ENCODE measurements at places on chromosomes 5 and 9.

DNA sequence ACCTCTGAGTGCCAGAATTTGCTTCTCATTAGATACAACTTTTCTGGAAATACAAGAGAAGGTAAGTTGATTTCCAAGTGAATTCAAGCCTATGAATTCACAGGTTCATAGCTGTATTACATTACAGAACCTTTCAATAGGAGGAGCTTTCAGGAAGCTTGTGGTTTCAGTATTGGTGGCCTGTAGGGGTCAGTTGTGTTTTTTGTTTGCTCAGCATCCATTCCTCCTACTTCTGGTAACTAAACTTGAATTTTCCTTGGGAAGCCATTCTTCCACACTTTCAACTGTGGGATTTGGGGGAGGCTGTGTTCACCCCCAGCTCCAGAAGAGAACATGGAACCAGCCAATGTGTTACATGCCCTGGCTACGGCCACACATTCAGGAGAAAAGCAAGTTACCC is 5.6 kb upstream of the CYSTM1 start:
- DNase-seq: no peak

DNA sequence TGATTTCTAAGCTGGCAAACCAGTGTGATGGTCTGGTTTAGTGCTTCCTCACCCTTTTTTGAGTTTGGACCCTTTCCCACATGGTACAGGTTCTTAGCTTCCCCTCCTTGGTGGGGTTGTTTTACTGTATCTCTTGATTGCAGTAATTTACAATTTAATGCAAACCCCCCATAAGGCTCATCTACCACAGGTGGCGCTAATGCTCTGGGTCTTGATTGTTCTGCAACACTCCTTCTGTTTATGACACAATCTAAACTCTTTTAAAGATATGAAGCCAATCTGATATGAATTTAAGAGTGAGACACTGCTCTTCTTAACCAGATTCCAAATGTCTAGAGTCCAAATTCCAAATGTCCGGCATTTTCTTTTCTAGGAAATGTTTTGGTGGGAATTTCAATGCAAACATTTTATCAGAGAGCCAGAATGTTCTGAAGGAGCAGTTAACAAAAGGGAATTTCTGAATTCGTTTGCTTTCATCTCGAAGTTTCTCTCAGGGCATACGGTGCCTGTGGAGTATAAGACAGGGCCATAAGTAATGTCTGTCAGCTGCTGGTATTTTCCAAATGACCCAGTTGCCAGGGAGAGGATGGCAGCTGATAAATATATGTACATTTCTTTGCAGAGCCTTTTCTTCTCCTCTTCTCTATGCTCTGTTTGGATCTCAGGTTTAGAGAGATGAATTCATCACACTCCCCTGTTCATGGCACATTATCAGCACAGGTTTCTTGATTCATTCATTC is 246.8 kb downstream of the ARHGAP26 start:
- peak; percentile 30 for DNase-seq

DNA sequence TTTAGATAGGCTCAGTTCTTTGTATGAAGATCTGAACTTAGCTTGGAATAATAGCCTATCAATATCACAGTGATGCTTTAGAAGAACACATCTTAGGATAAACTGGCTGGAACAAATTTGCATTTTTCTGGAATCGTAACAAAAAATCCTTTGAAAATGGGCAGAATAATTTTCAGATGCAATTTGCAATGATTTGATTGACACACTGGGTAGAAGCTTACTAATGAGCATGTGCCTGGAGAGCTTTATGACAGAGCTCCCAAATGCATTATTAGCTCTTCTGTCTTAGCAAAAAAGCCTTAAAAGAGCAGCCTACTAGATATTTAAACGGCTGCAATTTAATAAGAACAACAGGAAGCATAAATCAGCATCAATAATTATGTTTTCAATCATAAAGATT is 76.8 kb upstream of the TXNDC8 start:
- DNase-seq: no peak

DNA sequence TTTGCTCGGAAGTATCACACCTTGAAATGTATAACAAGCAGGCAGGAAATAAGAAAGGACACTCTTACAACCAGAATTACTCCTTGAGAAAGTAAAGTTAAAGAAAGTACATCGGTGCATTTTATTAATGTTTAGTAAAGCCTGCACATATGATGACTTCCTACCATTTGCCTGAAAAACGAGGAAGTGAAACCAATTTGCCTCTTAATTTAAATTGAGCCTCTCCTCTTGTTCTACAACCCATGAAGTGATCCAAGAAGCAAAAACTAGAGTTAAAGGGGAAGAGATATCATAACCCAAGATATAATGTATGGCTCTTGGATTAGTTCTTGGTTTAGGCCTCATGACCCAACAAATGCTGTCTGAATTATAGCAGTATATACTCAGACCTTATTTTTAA is 95.6 kb downstream of the GNAQ start:
- no peak for DNase-seq

DNA sequence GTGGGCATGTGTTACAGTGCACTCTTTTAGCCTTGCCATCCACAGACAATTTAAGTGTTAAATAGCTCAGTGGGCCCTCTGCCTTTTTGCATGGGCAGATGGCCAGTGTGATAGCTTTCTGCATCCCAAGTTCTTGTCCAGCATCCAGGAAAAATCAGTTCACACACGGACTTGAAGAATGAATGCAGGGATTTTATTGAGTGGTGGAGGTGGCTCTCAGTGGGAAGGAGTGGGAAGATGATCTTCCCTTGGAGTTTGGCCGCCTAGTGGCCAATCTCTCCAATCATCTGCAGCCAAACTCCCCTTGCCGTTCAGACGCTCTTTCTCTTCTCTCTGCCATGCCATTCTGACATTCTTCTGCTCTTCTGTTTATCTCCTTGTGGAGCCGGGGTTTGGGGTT is 322.4 kb upstream of the GRAMD2B start:
- DNase-seq: no peak

- DNase-seq: no peak
Observed at GRCh38 chr5:23977997-23978396, 470.6 kb downstream of the PRDM9 start.

DNA sequence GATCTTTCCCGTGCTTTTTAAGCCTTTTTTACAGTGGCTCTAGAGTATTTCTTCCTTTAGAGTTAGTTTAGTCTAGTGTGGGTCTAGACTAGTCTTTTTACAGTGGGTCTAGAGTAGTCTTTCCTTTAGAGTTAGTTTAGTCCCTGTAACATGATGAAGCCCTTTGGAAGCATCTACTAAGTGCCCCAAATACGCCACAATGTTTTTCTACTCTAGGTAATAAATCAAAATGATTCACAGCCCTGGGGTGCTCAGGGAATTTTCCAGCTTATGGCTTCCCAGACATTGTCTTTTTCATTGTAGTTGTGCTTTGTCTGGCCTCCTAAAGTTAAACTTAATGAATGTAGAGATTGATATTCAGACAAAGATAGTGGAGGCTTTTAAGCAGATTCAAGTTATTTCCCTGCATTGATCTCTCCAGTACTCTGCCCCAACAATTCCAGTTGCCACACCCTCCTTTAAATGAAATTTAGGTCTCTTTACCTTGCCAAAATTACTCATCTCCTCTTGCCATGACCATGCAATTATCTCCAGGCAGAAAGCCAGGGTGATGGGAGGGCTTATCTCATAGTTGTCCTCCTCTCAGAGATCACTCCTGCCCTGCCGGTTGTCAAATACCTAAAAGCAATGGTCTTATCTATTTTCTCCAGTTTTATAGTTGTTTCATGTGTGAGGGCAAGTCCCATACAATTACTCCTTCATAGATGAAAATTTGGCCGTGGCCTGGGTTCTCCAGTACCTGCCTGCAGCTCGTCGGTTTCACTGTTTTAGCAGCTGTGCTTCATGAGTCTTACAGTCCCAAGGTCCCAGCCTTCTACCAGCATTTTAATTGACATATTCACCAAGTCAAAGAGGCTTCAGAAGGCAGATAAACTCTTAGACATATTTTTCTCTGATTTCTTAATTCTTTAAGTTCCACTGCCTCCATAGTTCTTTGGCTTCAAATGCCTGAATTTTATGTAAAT is 794.0 kb upstream of the COX7C start:
- DNase-seq: no peak

- DNase-seq: no peak
Observed at GRCh38 chr5:168706655-168707069, 127.5 kb upstream of the PANK3 start.

- DNase-seq: no peak
Observed at GRCh38 chr5:127942246-127943060, 141.1 kb upstream of the SLC12A2 start.

DNA sequence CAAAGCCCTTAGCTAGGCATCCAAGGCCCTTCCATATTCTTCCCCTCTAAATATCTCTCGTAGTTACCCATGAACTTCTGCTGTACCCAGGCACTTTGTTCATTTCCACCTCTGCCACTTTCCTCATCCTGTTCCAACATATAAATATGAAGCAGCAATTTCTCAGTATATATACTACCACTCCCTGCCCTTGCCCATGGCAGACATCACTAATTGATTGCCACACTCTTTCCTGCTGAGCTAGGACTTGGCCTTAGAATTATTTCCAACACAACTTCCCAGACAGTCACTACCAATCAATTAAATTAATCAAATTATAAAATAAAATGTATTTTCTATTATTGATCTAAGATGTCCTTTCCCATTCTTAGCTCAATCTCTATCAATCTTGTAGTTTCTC is 8.5 kb downstream of the INSYN2B start:
- no peak for DNase-seq

- no peak for DNase-seq
Observed at GRCh38 chr5:13919087-13919486, 25.4 kb downstream of the DNAH5 start.

GRCh38 chr5:140131967-140132409 is 6.3 kb downstream of the IGIP start:
- DNase-seq: no peak

- DNase-seq: no peak
Observed at GRCh38 chr9:109473329-109473728, 24.8 kb downstream of the PTPN3 start.

GRCh38 chr9:127970401-127971313 is 10.1 kb downstream of the EEIG1 start:
- DNase-seq: peak; percentile 56

DNA sequence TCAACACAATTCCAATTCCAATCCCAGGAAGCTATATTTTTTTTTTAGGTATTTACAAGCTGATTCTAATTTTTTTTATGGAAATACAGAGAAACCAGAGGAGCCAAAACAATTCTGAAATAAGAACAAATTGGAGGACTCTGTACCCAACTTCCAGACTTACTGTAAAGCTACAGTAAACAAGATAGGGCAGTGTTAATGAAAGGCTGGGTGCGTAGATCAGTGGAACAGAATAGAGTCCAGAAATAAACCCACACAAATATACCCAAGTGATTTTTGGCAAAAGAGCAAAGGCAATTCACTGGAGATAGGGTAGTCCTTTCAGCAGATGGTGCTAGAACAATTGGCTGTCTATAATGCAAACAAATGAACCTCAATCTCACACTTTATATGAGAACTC is 50.6 kb downstream of the WHRN start:
- DNase-seq: no peak

GRCh38 chr9:126692041-126692758 is 78.5 kb downstream of the LMX1B start:
- DNase-seq: no peak

DNA sequence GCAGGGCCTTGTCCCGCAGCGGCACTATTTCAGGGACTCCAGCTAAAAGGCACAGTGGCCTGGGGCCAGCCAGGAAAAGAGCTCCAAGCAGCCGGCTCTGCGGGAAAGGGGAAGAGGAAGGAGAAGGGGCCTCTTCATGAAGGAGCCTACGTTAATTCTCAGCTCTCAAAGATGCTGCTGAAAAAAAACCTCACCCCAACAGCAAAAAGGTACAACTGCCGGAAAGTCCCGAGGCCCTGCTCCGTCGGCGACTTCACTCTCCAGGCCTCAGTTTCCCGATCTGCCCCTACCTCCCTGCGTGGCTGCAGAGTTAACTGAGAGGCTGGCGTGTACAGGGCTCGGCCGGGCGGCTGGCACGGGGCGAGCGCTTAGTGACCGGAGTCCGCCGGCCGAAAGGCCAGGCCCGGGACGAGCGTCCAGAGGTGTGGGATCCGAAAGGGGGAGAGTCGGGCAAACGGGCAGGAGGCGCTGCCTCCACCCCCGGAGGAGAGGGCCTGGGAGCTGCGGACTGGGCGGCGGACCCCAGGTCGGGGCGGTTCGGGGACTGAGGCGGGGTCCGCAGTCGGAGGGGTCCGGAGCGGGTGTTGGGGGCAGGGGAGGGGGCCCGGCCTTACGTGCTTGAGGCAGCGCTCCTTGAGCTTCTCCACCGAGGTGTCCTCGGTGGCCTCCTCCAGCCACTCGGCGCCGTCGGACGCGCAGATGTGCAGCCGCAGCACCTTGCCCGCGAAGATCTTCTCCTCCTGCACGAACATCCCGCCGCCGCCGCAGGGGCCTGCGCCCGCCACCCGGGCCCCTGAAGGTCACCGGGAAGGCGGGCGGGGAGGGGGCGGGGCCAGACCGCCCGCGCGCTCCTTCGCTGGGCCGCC is 529 bp downstream of the UBAC1 start:
- no peak for DNase-seq

DNA sequence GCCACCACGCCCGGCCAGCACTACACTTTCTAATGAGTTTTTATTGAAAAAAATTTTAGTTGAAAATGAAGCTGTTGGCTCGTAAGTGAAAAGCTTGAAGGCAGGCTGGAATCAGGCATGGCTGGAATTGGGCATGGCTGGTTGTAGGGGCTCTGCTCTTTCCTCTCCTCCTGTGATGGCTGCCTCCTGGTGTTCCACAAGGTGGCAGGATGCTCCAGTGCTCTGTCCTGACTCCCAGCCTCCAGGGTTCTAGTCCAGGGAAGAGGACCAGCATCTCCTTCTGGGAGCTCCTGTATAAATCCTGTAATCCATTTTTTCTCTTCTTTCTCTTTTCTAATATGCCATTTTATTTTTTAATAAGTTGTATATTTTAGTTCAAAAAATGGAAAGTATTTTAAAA is 57.2 kb upstream of the DHFR start:
- DNase-seq: no peak

DNA sequence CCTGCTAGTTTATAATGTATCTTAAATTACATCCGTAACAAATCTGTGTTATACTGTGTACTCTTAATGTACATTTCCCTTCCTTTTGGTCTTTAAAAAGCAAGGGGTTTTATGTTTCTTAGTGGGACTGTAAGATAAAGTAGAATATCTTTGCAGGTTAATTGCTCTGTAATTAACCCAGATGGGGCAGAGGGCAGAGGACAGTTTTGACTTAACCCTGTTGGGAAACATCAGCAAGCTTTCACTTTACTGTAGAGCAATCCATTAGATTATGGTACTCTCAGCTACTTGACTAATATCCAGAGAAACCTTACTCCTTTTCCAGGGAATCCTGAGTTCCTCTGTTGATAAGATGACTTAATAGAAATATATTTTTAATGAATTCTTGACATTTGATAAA is 74.3 kb downstream of the TLE4 start:
- DNase-seq: no peak

- no peak for DNase-seq
Observed at GRCh38 chr5:56681346-56681745, 134.0 kb upstream of the MAP3K1 start.
